ENCODE measurements at places on chromosomes 3 and 15.

GRCh38 chr3:171454041-171454440 is 6.2 kb downstream of the TNIK start:
- peaks cover 31% of the 10 kb centered on the region for H3K27me3 ChIP-seq
- no peaks in the 10 kb centered on the region for H3K36me3 ChIP-seq
- H3K4me1 ChIP-seq: peaks cover 16% of the 10 kb centered on the region
- DNase-seq: no peak
- H3K4me3 ChIP-seq: no peak overlapping the region
- H3K27ac ChIP-seq: no peak overlapping the region

GRCh38 chr3:43331381-43331780 is 45.0 kb downstream of the SNRK start:
- H3K36me3 ChIP-seq: peaks cover 46% of the 10 kb centered on the region
- peaks cover 6% of the 10 kb centered on the region for H3K4me1 ChIP-seq
- H3K27me3 ChIP-seq: no peaks in the 10 kb centered on the region
- H3K27ac ChIP-seq: no peak overlapping the region
- no peak overlapping the region for H3K4me3 ChIP-seq

DNA sequence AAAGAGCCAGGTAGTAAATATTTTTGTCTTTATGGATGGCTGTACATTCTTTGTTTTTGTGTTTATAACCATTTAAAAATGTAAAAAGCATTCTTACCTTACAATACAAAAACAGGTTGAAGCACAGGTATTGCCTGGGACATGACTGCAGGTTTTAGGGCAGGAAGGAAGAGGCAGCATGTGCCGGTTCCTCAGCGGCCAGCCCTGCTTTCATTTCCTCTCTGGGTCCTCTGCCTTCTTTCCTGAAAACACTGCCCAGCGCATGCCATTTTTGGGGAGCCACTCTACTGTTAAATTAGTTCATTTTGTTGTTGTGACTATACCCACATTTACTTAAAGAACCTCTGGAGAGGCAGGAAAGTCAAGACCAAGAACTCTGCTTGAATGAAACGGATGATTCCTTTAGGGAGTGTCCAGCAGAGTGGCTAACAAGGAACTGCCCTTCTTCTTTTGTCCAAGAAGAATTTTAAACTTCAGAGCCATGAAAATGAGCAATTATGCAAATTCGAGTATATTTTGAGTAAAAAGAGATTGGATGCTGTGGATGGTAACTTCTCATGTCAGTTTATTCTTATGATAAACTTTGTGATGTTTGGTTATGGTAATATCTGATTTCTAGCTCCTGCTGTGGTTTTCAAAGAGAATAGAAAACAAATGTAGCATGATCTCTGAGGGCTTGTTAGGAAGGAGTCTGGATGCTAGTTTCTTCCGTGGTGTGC is 52.7 kb downstream of the SACM1L start:
- no peaks in the 10 kb centered on the region for H3K4me1 ChIP-seq
- peaks cover 96% of the 10 kb centered on the region for H3K36me3 ChIP-seq
- H3K4me3 ChIP-seq: no peak overlapping the region
- no peaks in the 10 kb centered on the region for H3K27me3 ChIP-seq

GRCh38 chr3:191774485-191774884 is 313.5 kb downstream of the PYDC2 start:
- DNase-seq: no peak
- H3K27me3 ChIP-seq: no peaks in the 10 kb centered on the region
- no peak overlapping the region for H3K27ac ChIP-seq
- H3K36me3 ChIP-seq: no peaks in the 10 kb centered on the region
- H3K4me3 ChIP-seq: no peak overlapping the region

DNA sequence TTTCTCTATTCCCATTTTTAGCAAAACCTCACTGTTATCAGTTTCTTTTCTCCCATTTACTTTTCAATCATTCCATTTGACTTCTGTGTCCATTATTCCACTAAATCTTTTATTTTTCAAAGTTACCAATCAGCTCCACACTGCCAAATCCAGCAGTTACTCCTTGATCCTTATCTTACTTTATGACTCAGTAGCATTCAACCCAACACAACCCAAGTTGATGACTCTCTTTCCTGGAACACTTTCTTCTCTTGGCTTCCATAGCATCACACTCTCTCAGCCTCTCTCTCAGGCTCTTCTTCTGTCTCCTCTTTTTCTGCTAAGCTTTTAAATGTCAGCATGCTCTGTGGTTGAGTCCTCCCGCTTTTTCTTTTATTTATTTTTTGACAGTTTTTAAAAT is 36.3 kb downstream of the RASGRP1 start:
- no peaks in the 10 kb centered on the region for H3K27me3 ChIP-seq
- no peak overlapping the region for H3K4me3 ChIP-seq
- no peak for DNase-seq
- no peak overlapping the region for H3K27ac ChIP-seq

GRCh38 chr15:58348095-58348812 is 83.5 kb upstream of the LIPC start:
- H3K4me1 ChIP-seq: 0 out of 2 replicates have a peak, but pooled peaks cover 4% of the 10 kb centered on the region
- H3K4me3 ChIP-seq: no peak overlapping the region
- no peaks in the 10 kb centered on the region for H3K27me3 ChIP-seq

DNA sequence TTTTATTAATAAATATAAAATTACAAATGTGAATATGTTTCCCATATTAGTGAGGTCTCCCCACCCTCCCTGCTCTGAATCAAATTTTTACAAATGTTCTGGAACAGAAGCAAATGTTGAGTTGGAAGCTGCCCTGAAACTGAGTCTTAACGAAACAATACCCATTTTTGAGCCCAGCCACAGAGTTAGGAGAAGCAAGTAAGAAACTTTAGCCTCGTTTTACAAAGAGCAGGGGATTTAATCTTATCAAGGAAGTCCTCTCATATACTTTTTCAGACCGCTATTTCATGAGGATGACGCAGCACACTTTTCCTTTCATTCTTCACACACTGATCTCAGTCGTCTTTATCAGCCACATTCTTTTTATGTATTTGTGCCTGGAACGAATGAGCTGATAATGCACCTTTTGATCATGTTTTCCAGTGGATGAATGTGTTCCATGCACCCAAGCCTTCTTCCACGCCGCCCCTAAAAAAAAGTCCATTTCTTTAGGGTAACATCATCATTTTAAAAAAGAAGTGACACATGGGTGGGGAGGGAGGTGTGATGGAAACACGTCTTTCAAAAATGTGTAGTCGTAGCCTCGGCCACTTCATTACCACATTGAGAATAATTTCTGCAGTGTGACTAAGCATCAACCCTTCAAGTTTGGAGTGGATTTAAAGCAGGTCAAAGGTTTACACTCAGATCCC is 48.1 kb downstream of the SETMAR start:
- H3K4me1 ChIP-seq: no peaks in the 10 kb centered on the region
- no peak for DNase-seq
- H3K27me3 ChIP-seq: no peaks in the 10 kb centered on the region
- no peak overlapping the region for H3K4me3 ChIP-seq

- no peaks in the 10 kb centered on the region for H3K36me3 ChIP-seq
- H3K4me3 ChIP-seq: no peak overlapping the region
- H3K27ac ChIP-seq: no peak overlapping the region
- DNase-seq: no peak
- H3K4me1 ChIP-seq: no peaks in the 10 kb centered on the region
These were observed 93.9 kb upstream of the ABHD17C start for GRCh38 chr15:80601256-80601655.

- peaks cover 7% of the 10 kb centered on the region for H3K36me3 ChIP-seq
- peak; percentile 87 for DNase-seq
- H3K4me3 ChIP-seq: peak overlapping the region; percentile 82
- H3K27me3 ChIP-seq: no peaks in the 10 kb centered on the region
These were observed 639 bp downstream of the FOXP1 start for GRCh38 chr3:71582612-71583565.

GRCh38 chr3:53989946-53990345 is 98.3 kb upstream of the SELENOK start:
- no peak overlapping the region for H3K27ac ChIP-seq
- no peak for DNase-seq
- no peaks in the 10 kb centered on the region for H3K27me3 ChIP-seq
- H3K4me1 ChIP-seq: no peaks in the 10 kb centered on the region
- H3K4me3 ChIP-seq: no peak overlapping the region
- no peaks in the 10 kb centered on the region for H3K36me3 ChIP-seq

- no peak overlapping the region for H3K27ac ChIP-seq
- H3K27me3 ChIP-seq: no peaks in the 10 kb centered on the region
- H3K4me1 ChIP-seq: no peaks in the 10 kb centered on the region
These were observed 35.0 kb downstream of the CTSH start for GRCh38 chr15:78909791-78910228.

DNA sequence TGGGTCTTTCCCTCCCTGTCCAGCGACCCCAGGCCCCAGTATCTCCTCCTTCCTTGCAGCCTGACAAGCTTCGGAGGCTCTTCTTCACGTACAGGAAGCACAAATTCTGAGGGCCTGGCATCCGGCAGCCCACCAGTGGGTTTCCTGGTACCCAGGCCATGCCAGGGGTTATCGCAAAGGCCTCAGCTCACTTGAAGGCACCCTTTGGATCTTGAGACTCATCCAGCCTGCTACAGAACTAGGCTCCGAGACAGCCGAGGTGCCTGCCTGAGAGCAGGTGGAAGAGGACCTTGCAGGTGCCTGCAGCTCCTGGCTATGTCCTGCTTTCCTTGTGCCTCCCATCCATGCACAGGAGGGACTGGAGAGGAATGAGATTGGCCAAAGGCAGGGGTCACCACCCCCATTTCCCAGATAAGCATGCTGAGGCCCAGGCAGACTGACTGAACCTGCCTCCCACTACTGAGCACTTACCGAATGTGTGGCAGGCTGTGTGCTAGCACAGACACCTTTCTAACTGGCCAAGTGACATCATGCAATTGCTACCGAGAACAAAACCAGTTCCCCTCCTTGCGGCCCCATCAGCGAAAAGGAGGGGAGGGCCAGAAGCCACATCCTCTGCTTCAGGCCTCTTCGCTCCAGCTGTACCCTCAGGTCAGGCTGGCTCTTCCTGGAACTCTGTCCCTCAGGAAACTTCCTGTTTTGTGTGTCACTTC is 11.2 kb downstream of the SH2D7 start:
- H3K27me3 ChIP-seq: no peaks in the 10 kb centered on the region
- peaks cover 19% of the 10 kb centered on the region for H3K4me1 ChIP-seq
- no peaks in the 10 kb centered on the region for H3K36me3 ChIP-seq
- no peak overlapping the region for H3K4me3 ChIP-seq
- DNase-seq: peak; percentile 86

- H3K36me3 ChIP-seq: no peaks in the 10 kb centered on the region
- no peak overlapping the region for H3K27ac ChIP-seq
- no peak for DNase-seq
- no peak overlapping the region for H3K4me3 ChIP-seq
- H3K27me3 ChIP-seq: no peaks in the 10 kb centered on the region
- no peaks in the 10 kb centered on the region for H3K4me1 ChIP-seq
These were observed 50.6 kb downstream of the AGTR1 start for GRCh38 chr3:148748283-148748682.

DNA sequence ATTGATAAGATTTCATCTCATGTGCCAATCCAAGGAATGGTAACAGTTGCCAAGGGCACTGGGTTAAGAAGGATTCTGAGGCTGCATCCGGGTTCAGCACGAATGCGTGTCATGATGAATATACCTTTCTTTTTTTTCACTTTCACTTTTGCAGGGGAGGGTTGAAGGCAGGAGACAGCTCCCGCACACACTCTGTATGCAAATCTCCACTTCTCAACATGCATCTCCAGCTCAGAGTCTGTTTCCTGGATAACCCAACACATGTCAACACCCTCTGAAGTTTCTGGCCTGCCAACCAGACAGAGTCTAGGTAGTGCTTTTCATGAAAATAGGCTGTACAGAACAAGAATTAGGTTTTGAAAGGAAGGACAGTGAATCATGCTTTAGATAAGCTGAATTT is 21.6 kb downstream of the B4GALT4 start:
- no peaks in the 10 kb centered on the region for H3K27me3 ChIP-seq
- no peak for DNase-seq
- H3K27ac ChIP-seq: no peak overlapping the region
- no peak overlapping the region for H3K4me3 ChIP-seq
- H3K36me3 ChIP-seq: peaks cover 65% of the 10 kb centered on the region

Data from DND-41 (cell line).